Right cardiac atrium (tissue), 5 donors: ENCODE measurements at places on chromosomes 13 and 19. TPM values are rescaled to one million over a fixed set of nuclear protein-coding genes. Genes with fewer than 3 reads are reported as not detected.

ATCAY gene
- polyA plus RNA-seq, result 0.05 TPM

FBN3 gene
- not detected for polyA plus RNA-seq

TUBB4A gene
- polyA plus RNA-seq, result 2.2 TPM

CYP4F11 gene
- polyA plus RNA-seq, result 0.16 TPM

MBD3L2 gene
- polyA plus RNA-seq, result not detected

LINGO3 gene
- polyA plus RNA-seq, result not detected

RCBTB1 gene
- 10.8 TPM for polyA plus RNA-seq

NAT14 gene
- 15.8 TPM for polyA plus RNA-seq

LRRC63 gene
- polyA plus RNA-seq, result not detected

FCAR gene
- 0.18 TPM for polyA plus RNA-seq

MRPL4 gene
- 66.6 TPM for polyA plus RNA-seq

NAPSA gene
- 0.72 TPM for polyA plus RNA-seq

ZNF850 gene
- polyA plus RNA-seq, result 1.2 TPM

ANO8 gene
- 7.8 TPM for polyA plus RNA-seq

MCEMP1 gene
- 0.50 TPM for polyA plus RNA-seq

C19orf38 gene
- polyA plus RNA-seq, result 0.23 TPM

NLRP7 gene
- not detected for polyA plus RNA-seq

RAP2A gene
- polyA plus RNA-seq, result 6.4 TPM

NALCN gene
- 5.2 TPM for polyA plus RNA-seq

FUT2 gene
- 0.09 TPM for polyA plus RNA-seq

SERP2 gene
- 36.2 TPM for polyA plus RNA-seq

LMTK3 gene
- 2.9 TPM for polyA plus RNA-seq

FFAR1 gene
- not detected for polyA plus RNA-seq

NOVA2 gene
- polyA plus RNA-seq, result 3.3 TPM
